ENCODE measurements at places on chromosomes 1 and 21. TPM values are rescaled to one million over a fixed set of nuclear protein-coding genes. Genes with fewer than 3 reads are reported as not detected.
A peak's percentile ranks its signal among the peaks of the same experiment; 100 is the strongest.

DNA sequence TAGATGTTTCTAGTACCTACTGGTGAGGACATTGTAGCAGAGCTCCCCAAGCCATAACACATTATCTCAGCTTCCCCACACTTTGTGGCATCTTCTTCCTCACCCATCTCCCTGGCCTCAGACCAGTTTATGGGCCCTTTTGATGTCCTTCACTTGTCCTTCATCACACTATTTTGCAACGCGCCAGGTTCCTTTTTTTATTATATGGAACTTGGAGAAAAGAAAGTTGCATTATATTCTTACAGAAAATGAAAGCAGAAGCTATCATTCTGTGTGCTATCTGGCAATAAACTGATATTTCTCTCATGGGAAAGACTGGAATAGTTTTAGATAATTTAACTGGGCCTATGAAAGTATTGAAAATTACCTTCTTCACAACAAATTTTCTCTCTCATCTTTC is 196.9 kb upstream of the ETV3 start:
- no peak for DNase-seq

DNA sequence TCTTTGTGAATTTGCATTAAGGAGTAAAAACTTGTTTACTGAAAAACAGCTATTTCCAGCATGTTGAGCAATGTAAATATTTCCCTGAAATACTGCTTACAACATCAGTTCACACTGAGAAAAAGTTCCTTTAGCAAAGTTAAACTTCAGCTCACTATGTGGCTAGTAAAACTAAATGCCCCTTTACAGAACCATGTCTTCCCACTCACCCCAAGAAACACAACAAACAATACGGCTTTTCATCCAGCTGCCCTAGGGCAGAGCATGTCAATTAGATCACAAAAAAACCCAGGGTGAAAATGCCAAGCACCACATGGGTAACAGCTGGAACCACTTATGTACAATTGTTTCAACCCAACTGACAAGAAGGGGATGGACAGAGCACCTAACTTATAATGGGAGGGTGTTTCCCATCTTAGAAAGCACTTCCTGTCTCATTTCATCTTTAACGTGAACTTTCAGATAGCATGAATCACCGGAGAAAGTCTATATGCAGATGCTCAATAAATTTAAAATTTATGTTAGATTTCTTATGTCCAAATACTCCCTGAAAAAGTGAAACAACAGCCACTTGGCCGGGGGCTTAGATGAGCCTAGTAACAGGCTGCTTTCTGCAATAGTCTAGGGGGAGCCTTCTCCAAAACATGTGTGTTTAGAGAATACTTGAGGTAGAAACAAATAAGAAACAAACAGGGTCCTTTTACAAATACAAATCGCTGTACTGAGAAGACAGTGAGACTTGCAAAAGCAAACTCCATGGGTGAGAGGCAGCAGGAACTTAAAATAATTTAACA is 6.6 kb downstream of the NID1 start:
- DNase-seq: peak; percentile 48

DNA sequence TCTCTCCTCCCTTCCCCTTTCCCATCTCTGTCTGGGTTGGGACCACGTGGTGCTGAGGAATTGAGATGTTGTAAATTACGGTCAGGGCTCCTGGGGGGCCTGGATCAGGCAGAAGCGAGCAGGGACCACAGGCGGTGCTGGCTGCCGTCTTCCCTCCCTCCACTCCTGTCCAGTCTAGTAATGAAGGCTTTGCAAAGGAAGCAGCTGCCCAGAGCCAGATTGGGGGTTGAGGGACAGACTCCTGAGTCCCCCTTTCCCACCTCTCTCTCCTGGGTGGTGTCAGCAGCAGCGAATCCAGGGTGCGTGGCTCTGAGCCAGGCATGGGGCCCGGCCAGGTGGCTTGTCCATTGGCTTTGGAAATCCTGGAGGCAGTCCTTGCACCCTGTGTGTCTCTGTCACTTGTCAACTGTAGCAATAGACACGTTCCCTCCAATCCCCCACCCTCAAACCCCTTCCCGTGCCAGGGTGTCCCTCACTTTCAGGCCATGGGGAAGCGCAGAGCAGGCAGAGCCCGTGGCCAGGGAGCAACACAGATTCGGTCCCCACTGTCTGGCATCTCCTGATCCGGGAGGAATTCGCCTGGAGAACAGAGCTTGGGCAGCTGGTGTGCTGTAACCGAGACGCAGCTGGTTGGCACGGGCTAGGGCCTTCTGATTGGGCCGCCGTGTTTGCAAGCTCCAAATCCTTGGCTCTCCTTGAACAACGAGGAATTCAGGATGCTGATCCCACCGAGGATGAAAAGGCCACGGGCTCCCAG is 64.8 kb upstream of the WNT4 start:
- DNase-seq: peak; percentile 28

- no peak for DNase-seq
Measured at GRCh38 chr1:2880086-2880485, 78.6 kb upstream of the TTC34 start.

DNA sequence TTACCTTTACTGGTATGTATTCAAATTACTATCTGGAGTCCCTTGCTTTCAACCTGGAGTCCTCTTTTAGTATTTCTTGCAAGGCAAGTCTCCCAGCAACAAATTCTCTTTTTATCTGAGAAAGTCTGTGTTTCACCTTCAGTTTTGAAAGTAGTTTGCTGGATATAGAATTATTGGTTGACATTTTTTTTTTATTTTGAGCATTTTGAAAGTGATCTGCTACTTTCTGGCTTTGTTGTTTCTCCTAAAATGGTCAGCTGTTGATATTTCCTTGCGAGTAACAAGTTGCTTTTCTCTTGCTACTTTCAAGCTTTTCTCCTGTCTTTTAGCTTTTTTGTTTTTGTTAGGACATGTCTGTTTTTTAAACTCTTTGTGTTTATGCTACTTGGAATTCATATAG is 126.1 kb downstream of the TRIM33 start:
- no peak for DNase-seq

The CTSS gene
- 54.9 TPM for total RNA-seq

DNA sequence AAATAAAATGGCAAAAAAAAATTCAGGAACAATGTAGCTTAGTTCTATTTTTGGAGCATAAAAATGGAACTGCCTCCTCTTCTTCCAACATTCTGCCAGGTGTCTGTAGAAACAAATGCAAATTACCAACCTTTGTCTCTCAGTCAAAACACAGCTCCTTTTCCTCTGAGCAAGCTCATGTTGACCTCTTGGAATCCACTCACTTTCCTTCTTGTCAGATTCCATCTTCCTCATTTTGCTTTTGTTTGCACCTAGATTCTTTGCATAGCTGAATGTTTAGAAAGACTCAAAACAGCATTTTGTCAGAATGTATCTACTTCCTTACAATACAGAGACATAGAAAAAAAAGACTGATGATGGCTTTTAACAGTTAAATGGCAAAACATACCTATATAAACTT is 178.2 kb downstream of the ADGRL2 start:
- no peak for DNase-seq

- no peak for DNase-seq
Measured at GRCh38 chr1:59419361-59420140, 122.7 kb downstream of the FGGY start.

Data from skin of body (tissue), 3 donors.